ENCODE measurements at places on chromosomes 2 and 18.

DNA sequence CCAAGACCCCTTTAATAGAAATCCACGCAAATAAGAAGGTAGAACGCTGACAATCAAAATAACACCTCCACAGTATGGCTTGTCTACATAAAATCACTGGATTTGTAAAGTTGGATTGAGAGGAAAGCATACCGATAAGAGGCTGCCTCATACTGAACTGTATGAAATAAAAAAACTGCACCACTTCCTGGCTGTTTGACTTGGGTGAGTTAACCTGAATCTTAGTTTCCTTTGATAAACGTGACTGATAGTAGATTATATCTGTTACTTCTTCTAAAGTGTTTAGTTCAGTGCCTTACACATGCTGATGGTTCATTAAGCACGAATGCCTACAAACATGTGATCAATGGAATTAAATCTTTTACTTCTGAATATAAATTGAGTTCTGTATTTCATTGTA, 140.4 kb upstream of the RNF152 start:
- no peaks in the 10 kb centered on the region for H3K36me3 ChIP-seq
- H3K4me1 ChIP-seq: peaks cover 18% of the 10 kb centered on the region
- no peak overlapping the region for H3K4me3 ChIP-seq
- DNase-seq: no peak
- peaks cover 2% of the 10 kb centered on the region for H3K27me3 ChIP-seq

DNA sequence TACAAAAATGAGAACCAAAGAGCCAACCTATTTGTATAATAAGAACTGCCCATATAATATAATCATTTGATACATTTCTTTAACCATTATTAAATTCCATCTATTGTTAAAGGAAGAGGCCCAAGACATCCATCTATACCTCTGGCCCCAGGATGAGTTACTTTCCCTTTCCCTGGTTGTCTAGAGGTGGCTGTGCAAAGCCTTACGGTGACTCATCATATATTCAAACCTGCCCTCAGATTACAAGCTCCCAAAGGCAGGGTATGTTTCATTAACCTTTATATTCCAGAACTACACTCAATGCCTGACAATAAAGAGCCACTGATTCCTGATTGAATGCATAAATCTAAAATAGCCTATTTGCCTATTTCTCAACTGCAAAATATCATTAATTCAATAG, 105.8 kb upstream of the PID1 start:
- H3K4me1 ChIP-seq: no peaks in the 10 kb centered on the region
- no peak for DNase-seq
- no peak overlapping the region for H3K27ac ChIP-seq
- H3K4me3 ChIP-seq: no peak overlapping the region
- no peaks in the 10 kb centered on the region for H3K27me3 ChIP-seq

- no peaks in the 10 kb centered on the region for H3K36me3 ChIP-seq
- peak overlapping the region; percentile 61 for H3K4me3 ChIP-seq
- no peaks in the 10 kb centered on the region for H3K27me3 ChIP-seq
- peak overlapping the region; percentile 92 for H3K27ac ChIP-seq
Observed at GRCh38 chr2:30422444-30423040, 24.5 kb upstream of the LCLAT1 start.

DNA sequence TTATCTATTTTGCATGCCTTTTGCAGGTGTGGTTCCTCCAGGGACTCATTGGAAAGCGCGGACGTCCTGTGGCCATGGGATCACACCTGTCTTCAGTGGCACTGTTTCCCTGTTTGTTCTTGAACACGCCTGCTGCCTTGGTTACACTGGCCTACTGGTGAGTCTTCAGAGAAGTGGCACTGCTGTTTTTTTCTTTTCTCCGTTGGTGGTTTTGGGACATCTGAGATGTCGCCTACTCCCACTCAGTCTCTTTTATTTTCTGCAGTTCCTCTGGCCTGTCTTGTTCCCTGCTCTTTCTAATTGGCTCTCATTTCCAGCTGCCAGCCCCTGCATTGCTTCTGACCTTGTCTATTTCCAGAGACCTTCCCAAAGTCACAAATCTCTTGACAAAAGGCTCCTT, 35.7 kb upstream of the POU3F3 start:
- DNase-seq: no peak
- H3K27ac ChIP-seq: no peak overlapping the region
- H3K36me3 ChIP-seq: no peaks in the 10 kb centered on the region
- peaks cover 8% of the 10 kb centered on the region for H3K27me3 ChIP-seq

DNA sequence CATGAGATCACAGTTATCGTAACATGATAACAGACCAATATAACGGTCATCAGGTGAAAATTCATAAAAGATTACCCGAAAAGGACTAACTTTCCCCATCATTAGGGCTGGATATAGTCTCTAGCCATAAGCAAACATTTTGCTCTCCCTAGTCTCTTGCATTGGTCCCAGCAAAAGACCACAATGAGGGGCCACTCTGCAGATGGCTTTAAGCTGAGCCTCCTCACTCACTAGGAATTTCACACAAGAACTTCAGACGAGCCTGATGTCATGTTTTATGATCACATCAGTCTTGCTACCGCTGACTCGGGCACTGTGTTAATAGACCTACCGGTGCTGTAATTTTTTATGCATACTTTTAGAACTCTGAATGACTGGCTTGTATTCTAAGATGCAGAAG, 35.2 kb downstream of the STK17B start:
- H3K4me3 ChIP-seq: no peak overlapping the region
- H3K27me3 ChIP-seq: no peaks in the 10 kb centered on the region
- H3K4me1 ChIP-seq: peaks cover 53% of the 10 kb centered on the region
- DNase-seq: no peak
- H3K27ac ChIP-seq: peak overlapping the region; percentile 35

- H3K27me3 ChIP-seq: peaks cover 7% of the 10 kb centered on the region
- no peak overlapping the region for H3K4me3 ChIP-seq
- DNase-seq: no peak
- H3K36me3 ChIP-seq: no peaks in the 10 kb centered on the region
- no peaks in the 10 kb centered on the region for H3K4me1 ChIP-seq
- H3K27ac ChIP-seq: no peak overlapping the region
Observed at GRCh38 chr18:11789716-11790510, 61.3 kb upstream of the CHMP1B start.

DNA sequence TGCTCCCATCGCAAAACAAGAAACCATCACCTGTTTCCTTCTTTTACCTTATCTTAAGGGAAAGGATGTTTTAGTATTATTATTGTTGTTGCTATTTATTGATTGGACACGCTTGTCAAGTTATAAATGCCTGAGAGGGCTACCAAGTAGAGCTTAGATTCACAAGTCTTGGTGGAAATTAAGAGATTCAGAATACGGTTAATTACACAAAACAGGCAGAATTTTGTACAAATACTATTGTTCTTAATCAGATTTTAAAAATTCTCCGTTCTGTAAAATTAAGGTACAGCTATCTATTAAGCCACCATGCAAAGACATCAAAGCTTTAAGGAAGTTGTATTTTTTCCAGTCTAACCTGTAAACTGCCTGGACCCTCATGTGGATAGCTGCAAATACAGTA, 1.1 kb upstream of the ZNF521 start:
- H3K36me3 ChIP-seq: no peaks in the 10 kb centered on the region
- no peak overlapping the region for H3K27ac ChIP-seq
- peaks cover 16% of the 10 kb centered on the region for H3K4me1 ChIP-seq

- no peak overlapping the region for H3K27ac ChIP-seq
- H3K27me3 ChIP-seq: peaks cover 41% of the 10 kb centered on the region
- H3K4me1 ChIP-seq: peaks cover 7% of the 10 kb centered on the region
- peak overlapping the region; percentile 22 for H3K4me3 ChIP-seq
Observed at GRCh38 chr2:170409164-170409535, 231.2 kb downstream of the MYO3B start.

- peak overlapping the region; percentile 81 for H3K27ac ChIP-seq
- peak overlapping the region; percentile 73 for H3K4me3 ChIP-seq
- peak; percentile 45 for DNase-seq
- H3K36me3 ChIP-seq: peaks cover 47% of the 10 kb centered on the region
Observed at GRCh38 chr2:156322051-156322685, 10.4 kb downstream of the NR4A2 start.

DNA sequence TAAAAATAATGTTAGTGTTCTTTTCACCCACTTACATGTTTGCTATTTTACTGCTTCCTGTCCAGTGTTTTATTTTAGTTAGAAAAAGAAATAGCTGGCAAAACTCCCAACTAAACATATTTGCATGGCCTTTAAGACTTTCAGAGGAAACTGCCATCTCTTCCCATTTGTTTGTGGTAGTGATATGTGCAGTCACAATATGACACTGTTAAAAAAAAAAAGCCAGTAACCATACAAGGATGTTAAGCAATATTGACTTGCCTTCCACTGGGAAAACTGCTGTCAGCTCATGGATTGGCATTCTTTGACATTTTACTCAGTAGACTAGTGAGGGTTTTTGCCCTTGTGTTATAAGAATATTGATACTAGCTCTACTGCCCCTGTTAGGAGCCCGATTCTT, 29.1 kb downstream of the XIRP2 start:
- no peak for DNase-seq
- no peaks in the 10 kb centered on the region for H3K36me3 ChIP-seq
- H3K27me3 ChIP-seq: no peaks in the 10 kb centered on the region
- H3K4me1 ChIP-seq: no peaks in the 10 kb centered on the region
- H3K27ac ChIP-seq: no peak overlapping the region

DNA sequence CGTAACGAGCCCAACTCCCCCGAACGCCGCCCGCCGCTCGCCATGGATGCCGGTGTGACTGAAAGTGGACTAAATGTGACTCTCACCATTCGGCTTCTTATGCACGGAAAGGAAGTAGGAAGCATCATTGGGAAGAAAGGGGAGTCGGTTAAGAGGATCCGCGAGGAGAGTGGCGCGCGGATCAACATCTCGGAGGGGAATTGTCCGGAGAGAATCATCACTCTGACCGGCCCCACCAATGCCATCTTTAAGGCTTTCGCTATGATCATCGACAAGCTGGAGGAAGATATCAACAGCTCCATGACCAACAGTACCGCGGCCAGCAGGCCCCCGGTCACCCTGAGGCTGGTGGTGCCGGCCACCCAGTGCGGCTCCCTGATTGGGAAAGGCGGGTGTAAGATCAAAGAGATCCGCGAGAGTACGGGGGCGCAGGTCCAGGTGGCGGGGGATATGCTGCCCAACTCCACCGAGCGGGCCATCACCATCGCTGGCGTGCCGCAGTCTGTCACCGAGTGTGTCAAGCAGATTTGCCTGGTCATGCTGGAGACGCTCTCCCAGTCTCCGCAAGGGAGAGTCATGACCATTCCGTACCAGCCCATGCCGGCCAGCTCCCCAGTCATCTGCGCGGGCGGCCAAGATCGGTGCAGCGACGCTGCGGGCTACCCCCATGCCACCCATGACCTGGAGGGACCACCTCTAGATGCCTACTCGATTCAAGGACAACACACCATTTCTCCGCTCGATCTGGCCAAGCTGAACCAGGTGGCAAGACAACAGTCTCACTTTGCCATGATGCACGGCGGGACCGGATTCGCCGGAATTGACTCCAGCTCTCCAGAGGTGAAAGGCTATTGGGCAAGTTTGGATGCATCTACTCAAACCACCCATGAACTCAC, 673 bp downstream of the PCBP1 start:
- DNase-seq: peak; percentile 60
- H3K27me3 ChIP-seq: peaks cover 4% of the 10 kb centered on the region
- peak overlapping the region; percentile 100 for H3K27ac ChIP-seq
- H3K4me1 ChIP-seq: peaks cover 62% of the 10 kb centered on the region
- H3K4me3 ChIP-seq: peak overlapping the region; percentile 99

DNA sequence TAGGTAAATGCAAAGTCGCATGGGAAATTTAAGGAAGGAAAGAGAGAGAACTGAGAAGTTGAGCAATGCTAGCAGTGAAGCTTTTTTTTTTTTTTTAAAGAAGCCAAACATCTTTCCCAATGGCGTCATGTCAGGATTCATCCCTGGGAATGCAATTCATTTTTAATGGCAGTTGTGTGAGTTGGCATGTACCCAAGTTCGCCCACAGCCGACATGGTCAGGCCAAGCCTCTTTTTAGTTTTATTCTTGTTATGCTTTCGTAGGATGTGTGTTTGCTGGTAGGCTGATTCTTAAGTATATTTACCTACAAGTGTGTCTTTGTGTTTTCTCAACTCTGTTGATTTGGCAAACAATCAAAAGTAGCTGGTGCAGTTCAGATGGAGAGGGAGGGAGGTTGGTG, 127.6 kb upstream of the ITGA6 start:
- no peaks in the 10 kb centered on the region for H3K36me3 ChIP-seq
- no peak for DNase-seq
- no peaks in the 10 kb centered on the region for H3K4me1 ChIP-seq
- H3K4me3 ChIP-seq: no peak overlapping the region
- H3K27me3 ChIP-seq: peaks cover 2% of the 10 kb centered on the region
- H3K27ac ChIP-seq: no peak overlapping the region

GRCh38 chr2:173669271-173669853, 295.8 kb downstream of the SP3 start:
- no peak for DNase-seq
- H3K27ac ChIP-seq: no peak overlapping the region
- H3K27me3 ChIP-seq: peaks cover 6% of the 10 kb centered on the region
- no peak overlapping the region for H3K4me3 ChIP-seq
- no peaks in the 10 kb centered on the region for H3K36me3 ChIP-seq

GRCh38 chr18:74115046-74115445, 32.6 kb downstream of the FBXO15 start:
- H3K4me1 ChIP-seq: peaks cover 16% of the 10 kb centered on the region
- H3K4me3 ChIP-seq: no peak overlapping the region
- no peak overlapping the region for H3K27ac ChIP-seq
- H3K36me3 ChIP-seq: no peaks in the 10 kb centered on the region

DNA sequence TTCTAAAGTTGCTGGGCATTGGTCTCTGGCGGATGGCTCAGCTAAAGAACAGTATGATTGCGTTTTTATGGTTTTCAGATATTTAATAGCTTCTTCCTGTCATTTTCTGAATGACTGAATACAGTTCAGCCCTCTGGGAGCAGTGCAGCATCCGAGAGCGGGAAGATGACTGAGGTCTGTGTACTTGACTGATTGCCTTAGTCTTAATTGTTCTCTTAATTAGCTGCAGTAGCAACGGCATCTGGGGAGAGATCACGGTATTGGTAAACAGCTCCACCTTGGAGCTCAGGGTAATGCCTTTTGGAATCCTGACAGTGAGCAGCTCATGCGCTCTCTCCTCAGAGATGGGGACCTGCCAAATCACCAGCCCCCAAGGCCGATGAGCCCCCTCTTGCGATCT, 481.4 kb upstream of the SPRED2 start:
- no peak overlapping the region for H3K4me3 ChIP-seq
- H3K4me1 ChIP-seq: no peaks in the 10 kb centered on the region
- no peaks in the 10 kb centered on the region for H3K36me3 ChIP-seq
- H3K27ac ChIP-seq: no peak overlapping the region

- peaks cover 12% of the 10 kb centered on the region for H3K4me1 ChIP-seq
- DNase-seq: no peak
- H3K27me3 ChIP-seq: no peaks in the 10 kb centered on the region
- peaks cover 17% of the 10 kb centered on the region for H3K36me3 ChIP-seq
Observed at GRCh38 chr2:208359632-208359986, 47.0 kb upstream of the PTH2R start.

- peak overlapping the region; percentile 55 for H3K4me3 ChIP-seq
- no peaks in the 10 kb centered on the region for H3K36me3 ChIP-seq
- no peaks in the 10 kb centered on the region for H3K27me3 ChIP-seq
- H3K4me1 ChIP-seq: peaks cover 24% of the 10 kb centered on the region
- peak; percentile 32 for DNase-seq
- peak overlapping the region; percentile 36 for H3K27ac ChIP-seq
Observed at GRCh38 chr2:437756-438393, 150.0 kb upstream of the ALKAL2 start.

Measured in activated naive CD8-positive, alpha-beta T cell treated with anti-CD3 and anti-CD28 coated beads, Interleukin-2, amount 50 U/mL, for 24 hours (primary cell).